IMR-90 (cell line): ENCODE measurements at places on chromosomes 13 and 19. TPM values are rescaled to one million over a fixed set of nuclear protein-coding genes. Genes with fewer than 3 reads are reported as not detected.
A peak's percentile ranks its signal among the peaks of the same experiment; 100 is the strongest.

DNA sequence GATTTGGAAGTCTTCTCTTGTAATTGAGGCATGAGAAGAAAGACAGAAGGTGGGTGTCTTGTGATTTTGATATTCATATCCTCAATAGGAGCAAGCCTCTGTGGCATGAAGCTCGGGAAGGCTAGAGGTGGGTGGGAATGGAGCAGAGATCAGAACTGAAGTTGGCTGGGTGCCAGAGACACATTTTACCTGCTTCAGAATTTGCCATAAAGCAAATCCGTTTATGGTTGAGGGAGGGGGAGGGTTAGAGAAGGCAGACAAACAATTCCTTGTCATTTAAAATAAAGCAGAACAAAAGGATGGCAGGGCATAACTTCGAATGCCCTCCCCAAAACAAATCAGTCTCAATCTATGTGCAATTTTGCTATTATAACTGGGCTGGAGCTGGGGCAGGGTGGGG is 305.9 kb downstream of the KLF5 start:
- DNase-seq, result no peak

DNA sequence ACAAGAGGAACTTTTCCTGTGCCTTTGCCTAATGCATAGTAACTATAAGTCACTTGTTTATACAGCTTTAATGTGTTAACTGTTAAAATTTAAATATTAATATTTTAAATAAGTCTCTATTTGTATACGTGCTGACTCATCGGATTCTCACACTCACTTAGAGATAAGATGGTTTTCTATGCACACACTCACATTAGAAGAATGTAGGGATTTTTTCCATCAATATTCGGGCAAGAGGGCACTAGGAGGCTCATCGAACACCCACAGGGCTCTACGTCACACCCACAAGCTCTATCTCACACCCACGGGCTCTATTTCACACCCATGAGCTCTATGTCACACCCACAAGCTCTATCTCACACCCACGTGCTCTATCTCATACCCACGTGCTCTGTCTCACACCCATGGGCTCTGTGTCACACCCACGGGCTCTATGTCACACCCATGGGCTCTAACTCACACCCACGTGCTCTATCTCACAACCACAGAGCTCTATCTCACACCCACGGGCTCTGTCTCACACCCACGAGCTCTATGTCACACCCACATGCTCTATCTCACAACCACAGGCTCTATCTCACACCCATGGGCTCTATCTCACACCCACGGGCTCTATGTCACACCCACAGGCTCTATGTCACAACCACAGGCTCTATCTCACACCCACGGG is 73.4 kb downstream of the COL4A2 start:
- peak; percentile 98 for DNase-seq

The URAD gene
- total RNA-seq, result not detected in 2 replicates

The PIN1 gene
- total RNA-seq, result 76.0 and 77.2 TPM in 2 replicates

DNA sequence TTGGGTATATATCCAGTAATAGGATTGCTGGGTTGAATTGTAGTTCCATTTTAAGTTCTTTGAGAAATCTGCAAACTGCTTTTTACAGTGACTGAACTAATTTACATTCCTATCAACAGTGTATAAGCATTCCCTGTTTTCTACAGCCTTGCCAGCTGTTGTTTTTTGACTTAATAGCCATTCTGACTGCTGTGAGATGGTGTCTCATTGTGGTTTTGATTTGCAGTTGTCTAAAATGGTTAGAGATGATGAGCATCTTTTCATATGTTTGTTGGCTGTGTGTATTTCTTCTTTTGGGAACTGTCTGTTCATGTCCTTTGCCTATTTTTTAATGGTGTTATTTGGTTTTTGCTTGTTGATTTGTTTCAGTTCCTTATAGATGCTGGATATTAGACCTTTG is 4.0 kb upstream of the ZNF222 start:
- no peak for DNase-seq

- no peak for DNase-seq
Measured at GRCh38 chr13:30805132-30805537, 69.8 kb downstream of the ALOX5AP start.
